ENCODE measurements at places on chromosomes 3 and 15.

DNA sequence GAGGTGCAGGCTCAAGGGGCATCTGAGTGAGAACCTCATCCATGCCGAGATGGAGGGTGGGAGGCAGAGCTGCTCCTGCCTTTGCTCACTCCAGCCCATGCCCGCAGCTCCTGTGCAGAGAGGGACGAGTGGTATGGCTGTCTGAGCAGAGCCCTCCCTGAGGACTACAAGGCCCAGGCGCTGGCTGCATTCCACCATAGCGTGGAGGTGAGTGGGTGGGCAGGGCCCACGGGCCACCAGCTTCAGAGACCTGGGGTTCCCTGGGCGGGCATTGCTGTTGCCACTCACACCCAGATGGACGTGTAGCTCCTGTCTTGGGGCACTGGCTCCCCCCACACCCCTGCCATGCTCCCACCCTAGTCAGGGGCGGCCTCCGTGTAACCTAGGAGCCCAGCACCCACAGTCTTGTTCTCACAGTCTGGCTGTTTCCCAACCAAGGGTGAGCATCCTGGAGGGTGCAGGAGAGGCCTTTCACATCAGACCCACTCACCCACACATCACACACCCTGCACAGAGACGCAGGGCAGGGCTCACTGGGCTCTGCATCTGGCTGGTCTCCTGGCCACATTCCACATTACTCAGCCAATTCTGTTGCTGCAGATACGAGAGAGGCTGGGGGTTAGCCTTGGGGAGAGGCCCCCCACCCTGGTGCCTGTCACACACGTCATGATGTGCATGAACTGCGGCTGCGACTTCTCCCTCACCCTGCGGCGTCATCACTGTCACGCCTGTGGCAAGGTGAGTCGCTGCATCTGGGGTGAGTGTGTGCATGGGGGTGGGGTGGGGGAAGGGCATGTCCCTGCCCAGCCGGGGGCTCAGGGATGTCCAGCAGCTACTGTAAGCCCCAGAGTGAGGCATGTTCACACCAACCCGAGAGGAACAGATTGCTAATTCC is 25.3 kb upstream of the NR2C2 start:
- no peak for DNase-seq

- no peak for DNase-seq
Measured at GRCh38 chr3:94500146-94500545, 437.3 kb downstream of the NSUN3 start.

DNA sequence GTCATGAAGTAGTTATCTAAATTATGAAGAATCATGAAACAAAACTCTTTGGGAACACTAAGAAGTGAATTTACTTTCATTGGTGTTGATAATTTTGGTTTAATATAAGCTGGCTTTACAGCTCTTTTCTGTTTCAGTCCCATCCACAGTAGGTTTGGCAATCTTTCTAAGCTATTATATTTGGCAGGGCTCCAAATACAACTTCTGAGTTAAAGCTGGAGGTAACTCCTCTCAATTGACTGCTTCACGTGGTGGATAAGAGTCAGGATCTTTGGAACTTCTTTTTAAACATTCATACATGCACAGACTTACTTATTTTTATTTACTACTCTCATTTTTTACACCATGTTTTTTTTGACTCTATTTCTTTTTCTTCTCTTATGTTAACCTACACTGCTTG is 106.5 kb upstream of the EPHA3 start:
- no peak for DNase-seq

DNA sequence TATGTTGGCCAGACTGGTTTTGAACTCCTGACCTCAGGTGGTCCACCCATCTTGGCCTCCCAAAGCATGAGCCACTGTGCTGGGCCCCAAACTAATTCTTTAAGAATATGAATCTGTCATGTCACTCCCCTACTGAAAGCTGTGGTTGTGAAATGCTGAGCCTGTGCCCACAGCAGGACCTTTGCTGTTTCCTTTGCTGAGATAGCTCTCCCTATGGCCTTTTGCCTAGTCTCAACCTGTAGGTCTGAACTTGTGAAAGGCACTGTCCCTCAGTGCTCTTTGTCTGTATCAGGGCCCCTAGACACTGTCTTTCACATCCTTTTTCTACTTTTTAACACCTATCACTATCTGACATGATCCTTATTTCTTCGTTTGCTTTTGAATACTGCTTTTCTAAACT is 62.7 kb upstream of the CCR4 start:
- DNase-seq, result no peak

DNA sequence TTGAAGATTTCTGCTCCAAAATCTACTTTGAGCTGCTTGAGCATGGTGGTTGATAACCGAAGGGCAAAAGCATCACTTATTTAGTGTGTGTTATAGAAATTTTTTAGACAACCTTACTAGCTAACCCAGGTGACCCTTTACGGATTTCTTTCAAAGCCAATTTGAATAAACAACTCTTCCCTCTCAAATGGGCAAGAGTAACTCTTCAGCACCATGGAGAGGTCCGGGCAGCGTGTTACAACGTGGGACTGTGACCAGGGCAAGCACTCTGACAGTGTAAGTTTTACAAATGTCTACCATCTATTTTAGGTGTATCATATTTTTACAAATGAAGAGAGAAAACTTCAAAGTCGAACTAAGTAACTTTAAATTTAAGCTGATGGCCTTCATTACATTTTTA is 471.8 kb downstream of the MFSD1 start:
- DNase-seq, result no peak

- DNase-seq, result no peak
Measured at GRCh38 chr3:104855702-104856101, 511.0 kb upstream of the ALCAM start.

GRCh38 chr3:55828712-55829111 is 341.6 kb upstream of the WNT5A start:
- no peak for DNase-seq

GRCh38 chr3:59695860-59696259 is 646.0 kb upstream of the CFAP20DC start:
- no peak for DNase-seq

DNA sequence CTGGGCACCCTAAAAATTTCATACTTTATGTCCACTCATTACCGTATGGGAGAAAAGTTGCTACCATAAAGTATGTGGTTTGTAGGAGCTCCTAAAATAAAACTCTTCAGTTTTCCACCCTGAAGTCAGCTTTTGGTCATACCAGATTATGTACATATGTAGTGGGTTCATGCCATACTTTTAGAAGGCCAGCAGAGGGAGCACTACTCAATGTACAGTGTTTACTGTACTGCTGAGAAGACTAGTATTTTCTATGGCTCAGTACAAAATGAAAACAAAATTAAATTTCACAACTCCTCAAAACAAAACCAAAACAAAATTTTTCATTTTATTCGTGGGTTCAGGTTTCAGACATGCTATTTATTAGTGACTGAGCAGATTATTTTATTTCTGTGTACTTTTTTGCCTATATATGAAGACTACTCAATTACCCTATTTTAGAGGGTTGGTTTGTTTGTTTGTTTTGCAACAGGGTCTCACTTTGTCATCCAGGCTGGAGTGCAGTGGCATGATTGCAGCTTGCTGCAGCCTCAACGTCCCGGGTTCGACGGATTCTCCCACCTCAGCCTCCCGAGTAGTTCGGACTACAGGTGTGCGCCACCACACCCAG is 24.3 kb downstream of the NXPE3 start:
- no peak for DNase-seq

- DNase-seq, result no peak
Measured at GRCh38 chr15:88178631-88179030, 77.9 kb downstream of the NTRK3 start.

- DNase-seq, result no peak
Measured at GRCh38 chr3:104879919-104880318, 486.8 kb upstream of the ALCAM start.

- no peak for DNase-seq
Measured at GRCh38 chr3:149618151-149619123, 39.4 kb downstream of the WWTR1 start.

DNA sequence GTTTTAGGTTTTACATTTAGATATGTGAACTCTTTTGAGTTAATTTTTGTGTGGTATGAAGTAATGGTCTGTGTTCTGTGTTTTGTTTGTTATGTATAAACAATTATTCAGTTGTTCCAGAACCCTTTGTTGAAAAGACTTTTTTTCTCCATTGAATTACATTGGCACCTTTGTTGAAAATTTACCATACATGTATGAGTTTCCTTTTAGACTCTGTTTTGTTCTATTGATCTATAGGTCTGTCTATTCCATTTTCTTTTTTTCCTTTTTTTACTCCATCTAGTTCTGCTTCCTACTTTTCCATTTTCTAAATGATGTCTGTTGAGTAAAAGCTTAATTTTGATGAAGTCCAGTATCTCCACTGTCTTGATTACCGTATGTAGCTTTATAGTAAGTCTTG is 31.4 kb downstream of the ARIH2 start:
- DNase-seq, result no peak

DNA sequence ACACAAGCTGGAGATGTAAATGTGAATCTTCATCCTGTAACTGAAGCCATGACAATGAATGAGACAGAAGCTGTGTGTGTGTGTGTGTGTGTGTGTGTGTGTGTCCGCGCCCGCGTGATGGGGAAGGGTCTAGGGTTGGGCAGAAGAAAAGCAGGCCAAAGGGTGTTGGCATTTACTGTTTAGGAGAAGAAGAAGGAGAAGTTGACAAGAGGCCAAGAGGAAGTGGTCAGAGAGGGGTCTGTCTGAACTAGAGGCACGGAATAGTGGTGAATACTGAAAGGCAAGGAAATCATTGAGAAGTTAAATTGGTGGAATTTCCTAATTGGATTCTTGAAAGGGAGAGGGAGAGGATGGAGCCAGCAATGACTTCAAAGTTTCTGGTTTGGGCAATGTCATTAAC is 5.6 kb upstream of the NCEH1 start:
- no peak for DNase-seq

GRCh38 chr15:66505430-66505811 is 295 bp downstream of the ZWILCH start:
- DNase-seq, result no peak

DNA sequence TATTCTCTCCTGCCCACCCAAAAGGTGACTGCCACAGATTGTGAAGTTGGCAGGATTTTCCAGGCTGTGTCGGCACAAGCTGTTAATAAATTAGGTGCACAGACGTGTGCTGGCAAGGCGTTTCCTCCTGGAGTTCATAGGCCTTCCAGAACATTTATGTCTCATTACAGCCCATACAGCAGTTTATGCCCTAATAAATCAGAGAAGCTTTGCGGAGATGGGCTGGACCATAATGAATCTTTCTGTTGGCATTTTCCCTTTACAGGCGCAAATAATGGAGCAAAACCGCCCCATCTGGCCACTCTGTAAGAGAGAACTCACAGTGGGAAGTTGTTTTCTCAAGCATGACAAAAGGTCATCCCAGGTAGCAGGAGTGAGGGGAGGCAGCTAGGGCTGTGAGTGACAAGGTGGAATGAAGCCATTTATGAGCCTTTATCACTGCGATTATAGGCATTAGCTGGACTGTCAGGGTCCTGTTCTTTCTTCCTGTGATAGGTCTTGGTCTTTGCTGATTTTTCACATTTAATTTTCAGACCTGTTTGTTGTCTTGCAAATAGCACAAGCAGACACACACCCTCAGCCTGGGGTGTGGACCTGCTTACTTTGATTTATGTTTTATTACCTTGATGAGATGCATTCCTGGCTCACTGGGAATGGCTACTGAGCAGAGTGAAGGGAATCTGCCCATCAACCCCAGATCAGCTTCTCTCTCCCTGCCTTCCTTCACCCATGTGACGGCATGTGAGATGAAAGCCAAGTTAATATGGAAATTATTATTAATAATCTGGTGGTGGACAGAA is 257.5 kb downstream of the LRTM1 start:
- DNase-seq, result no peak

DNA sequence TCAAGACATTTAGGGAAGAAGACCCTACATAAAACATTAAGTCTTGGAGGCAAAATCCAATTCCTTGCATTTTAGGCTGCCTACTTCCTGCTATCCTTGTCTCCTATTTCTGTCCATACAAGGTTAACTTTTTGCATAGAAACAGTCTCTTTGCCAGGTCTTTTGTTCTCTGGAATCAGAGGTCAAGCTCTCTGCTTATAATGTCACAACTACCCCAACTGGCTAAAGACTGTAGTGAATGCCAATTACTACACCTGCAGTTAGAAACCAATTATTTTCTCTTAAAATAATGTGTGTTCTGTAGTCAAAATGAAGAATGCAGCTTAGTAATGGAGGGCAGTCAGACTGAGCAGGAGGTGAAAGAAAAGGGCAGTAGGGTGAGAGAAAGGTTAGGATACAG is 856.2 kb downstream of the TUSC7 start:
- DNase-seq, result no peak

- no peak for DNase-seq
Measured at GRCh38 chr3:10600296-10600714, 94.9 kb upstream of the ATP2B2 start.

DNA sequence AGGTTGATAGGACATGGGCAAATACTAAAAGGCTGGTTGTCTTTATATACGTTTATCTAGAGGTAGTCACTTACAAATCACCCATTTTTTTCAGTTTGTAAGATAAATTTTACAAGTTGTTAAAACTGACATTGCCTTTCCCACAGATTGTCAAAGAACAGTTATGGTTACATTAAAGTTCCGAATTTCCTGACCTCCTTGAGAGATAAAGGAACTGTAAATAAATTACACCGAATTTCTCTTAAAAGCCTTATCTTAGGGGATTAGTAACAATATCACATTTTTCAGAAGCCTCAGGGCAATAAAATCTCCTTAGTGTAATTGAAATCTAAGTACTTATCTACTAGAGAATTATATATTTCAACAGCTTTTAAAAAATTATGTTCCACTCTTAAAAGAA is 49.5 kb downstream of the ZPLD1 start:
- DNase-seq, result no peak

DNA sequence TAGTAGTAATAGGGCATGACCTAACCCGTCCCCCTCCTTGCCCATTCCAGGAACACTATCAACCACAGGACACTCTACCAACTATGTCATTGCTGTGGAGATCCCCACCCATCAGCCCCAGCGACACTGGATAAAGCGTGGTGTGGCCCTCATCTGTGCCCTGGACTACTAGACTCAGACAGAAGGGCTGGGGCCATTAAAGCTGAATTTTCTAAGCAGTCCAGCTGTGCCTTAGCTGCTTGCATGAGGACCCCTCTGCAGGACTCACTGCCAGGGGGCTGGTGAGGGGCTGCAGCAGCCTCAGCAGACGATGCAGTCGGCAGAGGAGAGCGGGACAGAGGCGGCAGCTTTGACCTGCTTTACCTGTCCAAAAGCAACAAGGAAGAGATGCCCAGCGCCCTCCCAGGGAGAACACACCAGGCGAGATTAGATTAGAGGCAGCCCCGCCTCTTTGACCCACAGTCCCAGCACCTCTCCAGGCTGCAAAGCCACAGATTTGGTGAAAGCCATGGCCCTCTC is 44.6 kb downstream of the SEMA3G start:
- no peak for DNase-seq

GRCh38 chr15:69736161-69736560 is 283.5 kb downstream of the RPLP1 start:
- no peak for DNase-seq

Measured in stimulated activated CD8-positive, alpha-beta memory T cell treated with anti-CD3 and anti-CD28 coated beads, Interleukin-7, amount 100 ng/mL, for 1 hour (primary cell).